ENCODE measurements at places on chromosomes 1 and 21. TPM values are rescaled to one million over a fixed set of nuclear protein-coding genes. Genes with fewer than 3 reads are reported as not detected.

Gene HES2
- total RNA-seq: 59.4 TPM

Gene KCNK1
- total RNA-seq: 7.5 TPM

Gene SIK1
- 9.1 TPM for total RNA-seq

Gene LRRC53
- total RNA-seq: not detected

Gene STPG1
- total RNA-seq: 2.3 TPM

Gene ATP6V1G3
- not detected for total RNA-seq

Gene PODN
- 0.65 TPM for total RNA-seq

Gene CELA2B
- total RNA-seq: not detected

Gene VSIG8
- under 0.01 TPM for total RNA-seq

Gene SFN
- total RNA-seq: not detected

Measured in epithelial cell of umbilical artery (primary cell).